ENCODE measurements at places on chromosomes 16 and 17.

DNA sequence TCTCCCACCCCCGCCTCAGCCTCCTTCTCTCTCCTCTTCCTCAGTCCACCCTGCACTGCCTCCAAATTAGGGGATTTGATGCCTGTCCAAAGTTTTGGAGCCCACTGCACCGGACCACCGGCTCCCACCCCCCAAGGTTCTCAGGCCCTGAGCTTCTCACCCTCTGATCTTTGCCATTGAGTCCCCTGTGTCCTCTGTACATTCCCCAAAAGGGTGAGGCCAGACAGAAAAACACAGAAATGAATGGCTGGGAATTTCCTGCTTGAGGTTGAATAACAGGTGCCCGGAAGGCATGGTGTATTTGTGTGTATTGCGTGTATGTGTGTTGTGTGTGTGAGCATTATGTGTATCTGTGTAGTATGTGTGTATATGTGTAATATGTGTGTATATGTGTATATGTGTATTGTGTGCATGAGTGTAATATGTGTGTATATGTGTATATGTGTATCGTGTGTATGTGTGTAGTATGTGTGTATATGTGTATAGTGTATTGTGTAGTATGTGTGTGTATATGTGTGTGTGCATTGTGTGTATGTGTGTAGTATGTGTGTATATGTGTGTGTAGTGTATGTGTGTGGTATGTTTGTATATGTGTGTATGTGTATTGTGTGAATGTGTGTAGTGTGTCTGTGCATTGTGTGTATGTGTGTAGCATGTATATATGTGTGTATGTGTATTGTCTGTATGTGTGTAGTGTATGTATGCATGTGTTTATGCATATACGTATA lies 16.0 kb upstream of the CCL17 start:
- no peak for DNase-seq

GRCh38 chr17:79739148-79740062 lies 8.7 kb downstream of the ENPP7 start:
- DNase-seq: no peak

DNA sequence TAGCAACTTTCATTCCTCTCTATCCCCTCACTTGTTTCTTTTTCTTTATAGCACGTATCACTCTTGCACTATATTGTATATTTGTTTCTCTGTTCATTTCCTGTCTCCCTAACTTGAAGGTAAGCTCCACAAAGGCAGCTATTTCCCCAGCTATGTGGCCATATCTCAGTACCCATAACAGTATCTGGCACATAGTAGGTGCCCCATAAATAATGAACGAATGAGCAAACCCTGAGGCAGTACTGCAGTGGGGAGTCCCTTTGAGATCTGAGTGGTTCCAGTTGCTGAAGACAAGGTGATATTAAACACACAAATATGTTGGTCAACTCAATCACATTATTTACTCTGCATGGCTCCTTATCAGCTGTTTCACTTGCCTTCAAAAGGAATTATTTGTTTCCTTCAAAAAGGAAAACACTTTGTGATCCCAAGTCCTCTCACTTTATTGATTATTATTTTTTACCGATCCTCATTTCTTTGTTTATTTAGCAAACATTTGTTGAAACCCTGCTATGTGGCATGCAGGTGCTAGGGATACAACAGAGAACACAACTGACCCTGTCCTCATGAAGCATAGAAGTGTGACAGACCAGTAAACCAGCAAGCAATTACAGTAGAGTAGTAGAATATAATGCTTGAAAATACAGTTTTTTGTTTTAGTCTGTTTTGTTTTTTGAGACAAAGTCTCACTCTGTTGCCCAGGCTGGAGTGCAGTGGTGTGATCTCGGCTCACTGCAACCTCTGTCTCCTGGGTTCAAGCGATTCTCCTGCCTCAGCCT lies 5.7 kb upstream of the ADAP2 start:
- no peak for DNase-seq

GRCh38 chr16:19210968-19211367 lies 42.9 kb downstream of the SYT17 start:
- DNase-seq: no peak

DNA sequence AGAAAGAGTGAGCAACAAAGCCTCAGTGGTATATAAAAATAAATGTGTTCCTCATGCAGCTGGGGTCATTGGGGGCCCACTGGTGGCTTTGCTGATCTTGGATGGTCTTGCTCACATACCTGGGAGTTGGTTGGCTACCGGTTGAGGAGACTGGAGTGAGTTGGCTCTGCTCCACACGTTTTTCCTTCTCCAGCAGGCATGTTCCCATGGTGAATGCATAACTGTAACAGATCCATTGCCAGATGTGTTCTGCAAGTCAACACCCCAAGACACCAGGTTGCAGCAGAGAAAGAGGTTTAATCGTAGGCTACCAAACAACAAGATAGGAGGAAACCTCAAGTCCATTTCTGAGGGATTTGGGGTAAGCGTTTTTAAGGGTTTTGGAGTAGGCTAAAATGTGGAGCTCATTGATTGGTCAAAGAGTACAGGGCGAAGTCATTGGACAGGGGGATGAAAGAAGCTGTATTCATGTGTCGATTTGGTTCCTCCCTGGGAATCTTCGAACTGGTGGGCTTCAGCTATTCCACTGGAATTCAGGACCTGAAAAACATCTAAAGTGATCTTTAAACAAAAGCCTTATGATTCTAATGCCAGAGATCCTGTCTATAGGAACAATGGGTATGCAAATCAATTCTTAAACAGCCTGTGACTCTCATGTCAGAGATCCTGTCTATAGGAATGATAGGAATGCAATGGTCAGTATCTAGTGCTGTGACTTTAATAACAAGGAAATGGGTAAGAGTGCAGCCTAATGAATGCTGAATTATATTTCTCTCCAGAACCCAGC lies 467.5 kb upstream of the C16orf82 start:
- DNase-seq: no peak

DNA sequence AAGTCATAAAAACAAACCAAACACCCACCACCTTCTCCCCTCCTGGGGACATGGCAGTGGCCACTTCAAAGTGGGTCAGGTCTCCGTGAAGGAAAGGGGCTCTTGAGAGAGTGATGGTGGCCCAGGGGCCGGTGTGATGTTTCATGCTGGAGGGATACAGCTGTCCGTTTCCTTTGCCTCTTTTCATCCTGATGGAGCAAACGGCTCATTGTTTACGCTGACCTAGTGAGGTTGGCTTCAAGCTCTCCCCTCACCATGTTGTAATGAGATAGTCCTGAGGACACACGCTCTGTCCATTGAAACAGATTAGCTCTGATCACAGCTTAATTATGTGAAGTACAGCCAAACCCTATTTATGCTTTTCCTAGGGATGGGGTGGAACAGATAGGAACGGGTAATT lies 34.2 kb downstream of the CDH13 start:
- DNase-seq: no peak

- peak; percentile 77 for DNase-seq
These were observed 4.4 kb upstream of the HIC1 start for GRCh38 chr17:2050300-2051060.

DNA sequence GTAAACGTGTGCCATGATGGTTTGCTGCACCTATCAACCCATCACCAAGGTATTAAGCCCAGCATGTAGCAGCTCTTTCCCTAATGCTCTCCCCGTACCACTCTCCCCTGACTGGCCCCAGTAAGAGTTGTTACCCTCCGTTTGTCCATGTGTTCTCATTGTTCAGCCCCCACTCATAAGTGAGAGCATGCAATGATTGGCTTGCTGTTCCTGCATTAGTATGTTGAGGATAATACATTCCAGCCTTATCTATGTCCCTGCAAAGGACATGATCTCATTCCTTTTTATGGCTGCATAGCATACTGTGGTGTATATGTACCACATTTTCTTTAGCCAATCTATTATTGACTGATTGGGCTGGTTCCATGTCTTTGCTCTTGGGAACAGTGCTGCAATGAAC lies 1294.9 kb upstream of the CDH8 start:
- DNase-seq: no peak

GRCh38 chr17:73900516-73900915 lies 256.3 kb upstream of the SDK2 start:
- no peak for DNase-seq

DNA sequence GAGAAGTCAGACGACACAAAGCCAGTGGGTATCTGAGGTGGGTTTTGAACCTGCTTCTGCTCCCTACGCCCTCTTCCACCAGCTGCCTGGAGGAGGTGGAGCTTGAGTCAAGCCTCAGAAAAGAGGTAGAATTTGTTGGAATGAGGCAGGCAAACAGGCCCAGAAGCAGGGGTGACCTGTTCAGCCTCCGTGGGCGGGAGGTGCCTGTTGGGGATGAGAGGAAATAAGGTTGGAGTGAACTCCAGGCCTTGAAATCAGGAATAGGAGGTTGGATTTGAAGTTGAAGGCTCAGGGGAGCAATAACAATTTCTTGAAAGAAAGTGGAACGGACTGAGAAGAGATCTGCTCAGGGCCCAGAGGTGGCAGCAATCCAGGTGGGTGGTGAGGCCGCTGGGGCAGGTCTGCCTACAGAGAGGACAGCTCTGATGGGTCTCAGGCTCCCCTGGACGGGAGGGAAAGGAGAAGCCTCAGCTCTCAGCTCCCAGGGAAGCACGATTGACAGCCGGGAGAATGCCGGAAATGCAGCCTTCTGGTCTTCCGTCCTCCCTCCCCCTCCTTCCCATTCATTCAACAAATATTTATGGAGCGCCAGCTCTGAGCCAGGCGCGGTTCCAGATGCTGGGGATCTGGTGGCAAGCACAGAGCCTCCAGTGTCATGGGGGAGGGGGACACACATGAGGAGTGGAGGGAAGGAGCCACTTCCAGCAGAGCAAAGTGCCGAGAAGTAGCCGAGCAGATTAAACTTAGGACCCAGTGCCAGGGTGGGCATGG lies 61.9 kb upstream of the CIBAR2 start:
- no peak for DNase-seq

GRCh38 chr16:912684-913613 lies 57.8 kb downstream of the LMF1 start:
- DNase-seq: no peak

DNA sequence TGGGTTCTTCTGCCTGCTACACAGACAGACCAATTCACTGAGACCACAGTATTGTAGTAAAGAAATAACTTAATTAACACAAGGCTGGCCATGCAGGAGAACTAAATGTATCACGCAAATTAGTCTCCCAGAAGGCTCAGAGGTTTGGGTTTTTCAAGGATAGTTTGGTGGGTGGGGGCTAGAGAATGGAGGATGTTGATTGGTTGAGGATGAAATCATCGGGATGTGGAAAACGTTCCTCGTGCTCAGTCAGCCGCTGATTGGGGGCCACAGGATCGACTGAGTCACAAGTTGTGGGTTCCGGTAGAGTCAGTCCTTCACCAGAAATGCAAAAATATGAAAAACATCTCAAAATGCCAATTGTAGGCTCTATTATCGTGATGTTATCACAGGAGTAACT lies 18.7 kb downstream of the RHOT1 start:
- no peak for DNase-seq

DNA sequence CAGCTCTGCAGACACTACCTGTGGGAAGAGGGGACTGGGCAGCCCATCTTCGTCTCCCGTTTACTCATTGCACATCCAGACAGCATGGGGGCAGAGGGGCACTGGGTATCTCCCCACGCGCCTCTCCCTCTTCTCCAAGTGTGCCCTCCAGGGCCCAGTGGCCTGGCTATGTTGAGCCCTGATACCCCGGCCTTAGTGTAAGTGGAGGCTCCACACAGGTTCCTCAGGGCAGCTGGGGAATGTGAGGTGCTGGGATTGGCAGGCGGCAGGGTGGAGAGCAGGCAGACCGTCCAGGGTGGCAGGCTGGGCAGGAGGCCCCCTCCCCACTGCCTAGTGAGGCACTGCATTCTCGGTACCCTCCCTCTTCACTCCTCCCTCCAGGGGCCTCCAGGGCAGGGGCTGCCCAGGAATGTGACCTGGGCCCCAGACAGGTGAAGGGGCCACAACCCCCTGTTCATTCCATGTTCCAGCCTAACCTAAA lies 13.2 kb upstream of the NAGLU start:
- DNase-seq: no peak

DNA sequence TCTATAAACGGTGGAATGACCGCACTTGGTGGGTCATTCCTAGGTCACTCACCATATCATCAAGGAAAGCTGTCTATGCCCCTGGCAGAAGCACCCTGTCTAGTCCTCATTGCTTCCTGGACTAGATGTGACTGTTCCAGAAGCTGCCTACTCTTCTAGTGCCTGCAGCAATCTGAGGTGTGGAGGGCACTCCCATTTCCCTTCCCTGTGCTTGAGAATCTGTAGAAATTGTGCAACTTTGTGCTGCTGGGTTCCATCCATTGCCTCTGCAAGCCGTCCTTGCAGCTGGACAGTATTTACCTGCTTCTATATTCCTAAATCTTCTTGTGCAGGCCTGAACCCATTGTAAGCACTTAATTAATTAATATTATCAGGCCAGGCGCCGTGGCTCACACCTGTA lies 52.1 kb downstream of the CACNG3 start:
- no peak for DNase-seq

GRCh38 chr17:63096426-63096825 lies 130.4 kb downstream of the TANC2 start:
- no peak for DNase-seq

GRCh38 chr17:32912218-32912897 lies 15.6 kb upstream of the TMEM98 start:
- no peak for DNase-seq

DNA sequence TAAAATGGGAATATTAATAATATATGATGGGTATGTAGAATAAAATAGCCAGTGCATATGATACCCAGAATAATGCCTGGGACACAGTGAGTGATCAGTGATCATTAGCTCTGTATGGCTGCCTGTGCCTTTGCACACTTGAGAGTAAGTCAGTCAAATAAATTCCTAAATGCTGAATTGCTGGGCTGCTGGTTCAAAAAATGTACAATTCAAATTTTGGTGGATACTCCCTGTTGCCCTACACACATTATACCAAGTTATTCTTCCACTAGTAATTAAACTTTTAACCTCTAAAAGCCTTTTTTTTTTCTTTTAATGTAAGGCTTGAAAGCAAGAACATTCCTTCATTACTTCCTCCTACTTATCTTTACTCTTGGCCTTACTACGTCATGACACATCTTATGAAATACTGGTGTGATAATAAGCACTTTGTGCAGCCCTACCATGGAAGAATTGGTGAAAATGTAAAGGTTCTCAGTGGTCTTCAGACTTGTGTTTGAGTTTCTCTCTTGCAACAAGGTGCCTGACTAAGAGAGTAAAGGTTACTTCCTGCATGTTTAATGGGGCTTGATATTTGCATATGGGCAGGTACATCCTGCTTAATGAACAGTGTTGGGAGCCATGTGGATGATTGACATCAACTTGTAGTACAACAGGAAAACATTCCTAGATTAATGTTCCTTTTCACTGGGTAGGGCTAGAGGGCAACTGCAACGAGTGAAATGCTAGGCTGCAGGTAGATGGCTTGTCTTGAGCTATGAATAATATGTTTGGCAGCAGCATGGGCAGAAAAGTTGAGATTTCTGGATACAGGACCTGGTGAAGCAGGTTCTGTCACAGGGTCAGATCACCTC lies 84.3 kb downstream of the PRKCA start:
- no peak for DNase-seq

DNA sequence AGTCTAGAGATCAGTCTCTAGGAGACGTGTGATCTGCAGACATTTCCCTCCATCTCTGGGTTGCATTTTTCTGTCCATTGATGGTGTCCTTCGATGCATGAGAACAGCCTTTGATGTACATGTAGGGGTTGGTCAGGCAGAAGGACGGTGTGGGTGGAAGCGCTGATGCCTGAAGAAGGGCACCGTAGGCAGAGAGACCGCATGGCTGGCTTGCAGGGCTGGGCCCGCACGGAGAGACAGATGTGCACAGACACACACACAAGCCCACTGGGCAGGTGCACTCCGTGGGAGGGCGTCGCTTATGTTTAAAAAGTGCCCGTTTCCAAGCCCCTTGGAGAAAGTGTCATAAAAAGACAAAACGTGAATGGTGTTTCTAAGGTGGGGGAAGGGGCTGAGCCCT lies 15.7 kb upstream of the WFIKKN1 start:
- no peak for DNase-seq

GRCh38 chr17:34386697-34387550 lies 23.9 kb upstream of the CCL1 start:
- peak; percentile 22 for DNase-seq

All from activated T-cell treated with anti-CD3 and anti-CD28 coated beads, Interleukin-2, amount 50 U/mL, for 72 hours (primary cell).